Amygdala (tissue), 56 donors: ENCODE measurements at places on chromosomes 1 and 21.

DNA sequence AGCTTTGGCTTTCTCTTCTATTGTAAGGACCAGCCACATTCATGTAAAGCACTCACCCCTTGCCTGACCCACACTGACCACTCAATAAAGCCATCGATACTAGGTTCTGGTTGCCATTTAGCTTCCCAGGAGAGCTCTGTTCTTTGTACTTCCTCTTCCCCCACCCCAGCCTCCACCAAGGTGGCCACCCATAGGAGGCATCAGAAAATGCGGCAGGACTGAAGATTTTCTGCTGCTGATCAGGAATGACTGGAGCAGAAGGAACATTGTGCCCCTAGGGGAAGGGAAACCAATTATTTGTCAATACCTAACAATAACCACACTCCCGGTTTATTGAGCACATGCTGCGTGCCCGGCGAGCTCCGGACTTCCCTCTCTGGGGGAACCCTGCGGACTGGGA is 5.2 kb upstream of the SMIM12 start:
- DNase-seq, result no peak

GRCh38 chr1:45430490-45430889 is 60.5 kb downstream of the TESK2 start:
- DNase-seq, result no peak

DNA sequence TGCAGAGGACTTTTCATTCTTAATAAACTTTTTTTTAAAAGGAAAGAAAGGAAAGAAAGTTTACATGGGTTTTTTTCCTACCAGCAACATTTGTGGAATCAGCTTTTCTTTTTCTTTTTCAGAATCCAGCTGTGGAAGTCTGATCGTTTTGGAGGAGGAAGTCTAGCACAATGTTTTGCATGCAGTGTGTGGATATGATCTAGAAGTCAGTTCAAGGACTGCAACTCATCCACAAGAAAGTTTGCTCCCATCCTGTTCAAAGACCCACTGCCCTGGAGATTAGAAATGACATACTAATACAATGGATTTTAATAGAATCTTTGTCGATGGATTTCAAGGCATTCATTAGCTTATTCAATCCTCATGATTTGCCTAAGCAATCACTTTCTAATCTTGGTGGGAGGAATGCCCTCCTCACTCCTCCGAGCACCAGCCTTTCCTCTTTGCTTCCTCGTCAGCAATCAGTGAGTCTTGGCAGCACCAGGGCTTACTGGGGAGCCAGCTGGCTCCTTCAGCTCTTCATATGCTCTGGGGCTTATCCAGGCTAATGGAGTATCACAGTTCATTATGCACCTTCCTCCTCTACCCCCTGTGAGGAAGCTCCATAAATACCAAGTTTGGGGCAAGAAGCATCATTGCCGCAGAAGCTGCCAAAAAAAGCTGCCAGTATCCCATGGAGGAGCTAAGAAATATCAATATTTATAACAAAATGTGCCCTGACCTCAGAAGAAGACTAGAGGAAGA is 392.3 kb upstream of the PKN2 start:
- DNase-seq, result no peak

- no peak for DNase-seq
These were observed 9.4 kb upstream of the NHLH1 start for GRCh38 chr1:160357286-160358002.

GRCh38 chr1:7535016-7535415 is 236.1 kb upstream of the VAMP3 start:
- DNase-seq, result no peak

DNA sequence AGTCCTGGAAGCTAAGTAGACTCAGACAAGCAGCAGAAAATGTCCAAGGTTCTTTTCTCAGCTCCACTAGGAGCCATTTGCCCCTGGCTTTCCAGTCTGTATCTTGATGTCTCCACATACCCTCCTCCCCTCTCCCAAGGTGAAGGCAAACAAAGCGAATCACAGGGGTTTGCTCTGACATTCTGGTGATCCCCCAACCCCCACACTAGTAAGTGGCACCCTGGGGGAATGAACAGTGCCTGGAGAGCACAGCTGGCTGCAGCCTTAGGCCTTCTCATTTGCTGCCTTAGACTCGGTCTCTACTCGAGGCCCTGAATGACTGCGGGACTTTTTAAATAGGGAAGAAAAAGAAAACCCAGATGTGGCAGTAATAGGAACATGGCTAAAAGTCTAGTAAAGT is 15.3 kb downstream of the ERI3 start:
- no peak for DNase-seq

DNA sequence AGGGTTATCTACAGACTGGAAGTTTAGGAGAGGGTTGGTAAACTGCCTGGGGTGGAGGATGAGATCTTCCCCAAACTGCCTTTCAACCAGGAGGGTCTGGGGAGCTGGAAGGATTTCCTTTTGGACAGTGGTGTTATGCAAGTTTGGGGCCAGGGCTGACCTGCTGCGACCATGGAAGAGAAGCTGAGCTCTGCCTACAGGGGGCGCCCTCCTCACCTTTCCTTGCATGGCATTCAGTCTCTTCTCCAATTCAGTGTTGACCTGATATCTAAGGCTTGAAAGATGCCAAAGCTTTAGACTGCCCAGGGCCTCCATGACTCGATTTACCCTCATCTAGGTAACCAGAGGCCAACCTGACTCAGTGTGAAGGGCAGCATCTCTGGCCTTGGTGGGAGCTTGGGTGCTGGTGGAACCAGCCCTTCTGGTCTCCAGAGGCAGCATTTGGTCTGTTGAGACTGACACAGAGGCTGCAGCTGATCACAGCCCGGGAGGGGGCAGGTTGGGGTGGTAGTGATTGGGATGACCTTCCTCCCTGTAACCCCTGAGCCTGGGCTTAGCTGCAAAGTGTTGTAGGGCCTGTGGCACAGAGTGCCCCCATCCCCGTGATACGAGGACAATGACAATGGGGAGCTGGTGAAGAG is 170.0 kb downstream of the GRIK3 start:
- DNase-seq, result no peak

DNA sequence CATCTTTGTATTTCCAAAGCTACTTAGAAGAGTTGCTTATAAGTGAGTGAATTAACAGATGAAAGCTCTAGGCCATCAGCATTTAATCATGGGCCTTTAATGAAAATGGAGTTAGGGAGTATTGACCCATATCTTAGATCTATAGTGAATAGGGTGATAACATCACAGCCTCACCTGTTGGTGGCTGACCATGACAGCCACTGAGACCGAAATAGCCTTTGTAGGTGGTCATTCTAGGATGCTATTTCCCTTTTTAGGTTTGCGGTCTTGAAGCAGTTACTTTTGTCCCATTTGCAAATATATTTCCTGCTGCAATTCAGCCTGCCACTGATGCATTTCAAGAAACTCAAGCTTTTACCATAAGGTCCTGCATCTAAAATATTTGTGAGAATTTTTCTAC is 410.1 kb upstream of the LYPLAL1 start:
- DNase-seq, result no peak

DNA sequence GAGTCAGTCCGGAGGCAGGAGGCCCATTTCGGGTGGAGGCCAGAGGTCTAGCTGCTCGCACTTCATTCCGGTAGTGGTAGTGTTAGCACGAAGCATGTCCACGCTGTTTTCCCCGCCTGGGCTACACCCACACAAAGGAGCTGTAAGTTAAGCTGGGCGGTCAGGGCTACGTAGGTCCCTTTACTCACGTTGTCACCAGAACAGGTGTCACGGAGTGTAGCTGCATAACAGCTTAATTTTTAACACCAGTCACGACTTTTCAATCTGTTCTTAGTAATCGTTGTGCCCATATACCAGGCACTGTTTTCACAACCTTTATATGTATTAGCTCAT is 15.6 kb downstream of the HLX start:
- DNase-seq, result no peak

- no peak for DNase-seq
These were observed 16.2 kb upstream of the SERINC2 start for GRCh38 chr1:31396633-31397351.

DNA sequence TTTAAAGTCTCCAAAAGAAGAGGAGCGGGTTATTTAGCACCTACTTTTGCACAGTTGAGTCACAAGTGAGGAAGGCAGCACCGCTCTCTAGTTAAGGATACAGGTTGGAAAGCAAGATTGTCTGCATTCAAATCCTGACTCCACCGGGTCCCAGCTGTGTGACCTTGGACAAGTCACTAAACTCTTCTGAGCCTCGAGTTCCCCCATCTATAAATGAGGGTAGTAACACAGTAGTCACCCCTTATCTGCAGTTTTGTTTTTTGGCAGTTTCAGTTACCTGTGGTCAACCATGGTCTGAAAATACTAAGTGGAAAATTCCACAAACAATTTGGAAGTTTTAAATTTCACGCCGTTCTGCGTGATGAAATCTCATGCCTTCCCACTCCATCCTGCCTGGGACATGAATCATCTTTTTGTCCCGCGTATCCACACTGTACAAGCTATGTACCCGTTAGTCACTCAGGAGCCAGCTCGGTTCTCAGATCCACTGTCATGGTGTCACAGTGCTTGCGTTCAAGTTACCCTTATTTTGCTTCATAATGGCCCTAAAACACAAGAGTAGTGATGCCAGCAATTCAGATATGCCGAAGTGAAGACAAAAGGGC is 49.4 kb downstream of the CAPZB start:
- no peak for DNase-seq

DNA sequence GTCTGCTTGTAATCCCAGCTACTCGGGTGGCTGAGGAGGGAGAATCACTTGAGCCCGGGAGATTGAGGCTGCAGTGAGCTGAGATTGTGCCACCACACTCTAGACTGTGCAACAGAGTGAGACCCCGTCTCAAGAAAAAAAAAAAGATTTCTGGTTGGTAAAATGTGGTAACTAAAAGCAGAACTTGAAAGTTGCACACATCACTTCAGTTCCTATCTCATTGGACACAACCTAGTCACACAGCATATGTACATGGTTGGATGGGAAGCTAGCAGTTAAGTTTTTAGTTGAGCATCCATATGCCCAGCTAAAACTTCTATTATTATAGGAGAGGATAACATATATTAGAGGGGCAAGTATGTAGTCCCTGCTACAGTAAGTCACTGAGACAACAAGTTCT is 22.1 kb downstream of the BCAS2 start:
- DNase-seq, result no peak

DNA sequence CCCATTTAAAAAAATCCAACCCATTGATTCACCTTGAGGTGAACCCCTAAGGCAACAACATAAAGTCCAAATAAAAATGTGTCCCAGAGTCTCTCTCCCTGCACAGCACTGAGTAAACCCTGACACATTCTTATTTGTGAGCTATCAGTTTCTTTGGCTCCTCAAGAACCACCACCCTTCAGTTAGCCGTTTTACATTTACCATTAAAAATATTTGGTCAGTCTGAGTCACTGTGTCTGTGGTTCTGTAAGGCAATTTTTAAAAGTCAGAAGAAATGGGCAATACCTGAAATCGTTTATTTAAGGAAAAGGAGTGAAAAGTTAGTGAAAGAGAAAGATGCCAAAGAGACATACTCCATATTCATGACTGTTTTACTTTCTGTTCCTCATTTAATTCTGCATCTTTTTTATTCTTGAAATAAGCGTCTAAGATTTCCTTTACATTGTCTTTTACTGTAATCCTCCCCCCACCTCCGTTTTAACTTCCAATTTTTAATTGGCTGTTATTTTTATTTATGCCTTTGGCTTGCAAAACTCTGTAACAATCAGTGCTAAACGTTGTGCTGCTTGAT is 91.7 kb upstream of the IVNS1ABP start:
- no peak for DNase-seq

- no peak for DNase-seq
These were observed 14.2 kb downstream of the ETV3L start for GRCh38 chr1:157085421-157085820.

DNA sequence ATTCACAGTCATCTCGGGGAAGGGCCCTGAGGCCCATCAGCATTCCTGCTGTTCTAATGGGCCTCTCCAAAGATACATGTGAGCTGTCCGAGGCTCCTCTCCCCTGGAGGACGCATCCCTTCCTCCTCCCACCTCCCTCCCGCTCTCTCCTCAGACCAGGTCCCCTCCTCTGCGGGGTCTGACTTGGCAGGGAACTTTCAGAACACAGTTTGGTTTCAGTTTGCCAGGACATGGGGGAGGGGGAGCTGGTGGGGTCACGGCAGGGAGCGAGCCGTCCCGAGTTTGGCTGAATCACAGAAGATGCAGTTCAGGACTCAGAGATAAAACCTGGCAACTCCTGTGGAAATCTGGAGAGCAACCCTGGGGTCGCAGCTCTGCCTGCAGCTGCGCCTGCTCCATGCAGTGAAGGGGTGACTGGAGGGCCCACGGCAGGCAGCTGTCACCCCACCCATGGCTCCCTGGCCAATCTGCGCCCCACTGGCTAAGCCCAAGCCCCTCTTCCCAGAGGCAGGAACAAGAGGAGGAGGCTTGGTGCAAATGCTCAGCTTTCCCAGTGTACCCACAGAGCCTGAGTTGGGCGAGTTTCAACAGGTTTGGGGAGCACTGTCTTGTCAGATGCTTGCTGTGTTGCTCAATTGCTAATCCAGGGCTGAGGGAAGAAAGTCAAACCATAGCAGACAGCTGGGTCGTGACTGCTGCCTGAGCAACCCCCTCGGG is 5.7 kb downstream of the WNT4 start:
- DNase-seq, result no peak

DNA sequence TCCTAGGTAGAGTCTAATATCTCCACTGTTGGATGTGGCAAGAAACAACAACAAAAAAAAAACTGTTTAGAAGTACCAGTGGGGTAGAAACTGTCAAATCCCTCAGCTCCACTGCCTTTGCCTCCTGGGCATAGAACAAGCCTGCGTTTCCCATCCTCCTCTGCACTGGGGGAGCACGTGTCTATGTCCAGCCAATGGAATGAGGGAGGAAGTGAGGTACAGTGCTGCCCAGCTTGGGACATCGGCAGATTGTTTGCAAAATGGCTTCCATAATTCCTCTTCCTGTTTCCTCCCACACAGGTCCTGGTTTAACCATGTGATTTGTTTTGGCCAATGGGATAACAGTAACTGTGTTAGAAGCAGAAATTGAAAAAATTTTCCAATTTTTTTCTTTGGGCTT is 39.1 kb downstream of the PSMG1 start:
- DNase-seq, result no peak

DNA sequence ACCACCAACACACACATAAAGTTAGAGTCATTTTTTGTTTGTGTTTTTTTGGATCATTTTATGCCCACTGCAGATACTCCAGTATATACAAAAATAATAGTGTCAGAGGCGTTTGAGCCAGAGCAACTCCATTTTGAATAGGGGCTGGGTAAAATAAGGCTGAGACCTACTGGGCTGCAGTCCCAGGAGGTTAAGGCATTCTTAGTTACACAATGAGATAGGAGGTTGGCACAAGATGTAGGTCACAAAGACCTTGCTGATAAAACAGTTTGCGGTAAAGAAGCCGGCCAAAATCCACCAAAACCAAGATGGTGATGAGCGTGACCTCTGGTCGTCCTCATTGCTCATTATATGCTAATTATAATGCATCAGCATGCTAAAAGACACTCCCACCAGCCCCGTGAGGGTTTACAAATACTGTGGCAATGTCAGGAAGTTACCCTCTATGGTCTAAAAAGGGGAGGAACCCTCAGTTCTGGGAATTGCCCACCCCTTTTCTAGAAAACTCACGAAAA is 40.6 kb downstream of the GJA5 start:
- DNase-seq, result no peak

- no peak for DNase-seq
These were observed 9.1 kb downstream of the TTC4 start for GRCh38 chr1:54724771-54725170.
